Sigmoid colon (tissue), 7 donors: ENCODE measurements at places on chromosomes 6 and 20. TPM values are rescaled to one million over a fixed set of nuclear protein-coding genes. Genes with fewer than 3 reads are reported as not detected.

DNA sequence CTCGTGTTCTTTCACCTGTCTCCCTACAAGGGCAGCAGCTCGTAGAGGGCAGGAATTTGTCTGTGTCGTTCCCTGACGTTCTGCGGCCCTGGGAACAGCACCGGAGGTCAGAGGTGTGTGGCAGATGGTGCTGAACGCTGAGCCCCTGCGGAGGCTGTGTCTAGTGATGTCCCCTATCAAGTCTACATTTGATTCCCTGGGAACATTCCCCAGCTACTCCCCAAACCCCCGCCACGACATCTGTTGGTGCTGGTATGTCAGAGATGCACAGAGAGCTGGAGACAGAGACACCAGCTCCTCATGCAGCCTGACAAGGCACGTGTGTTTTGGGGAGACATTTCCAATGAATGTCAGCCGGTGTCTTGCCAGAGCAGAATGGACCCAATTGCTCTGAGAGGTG is 7.7 kb downstream of the PMEPA1 start:
- no peak for DNase-seq

PACSIN1 gene
- 1.9 TPM for total RNA-seq

- DNase-seq, result no peak
Observed at GRCh38 chr20:45951925-45952834, 17.7 kb downstream of the PCIF1 start.

TNNC2 gene
- total RNA-seq, result 1.6 TPM

- no peak for DNase-seq
Observed at GRCh38 chr6:42095094-42095493, 44.8 kb downstream of the TAF8 start.

PRICKLE4 gene
- 4.6 TPM for total RNA-seq

TMEM200A gene
- total RNA-seq, result 4.4 TPM

- no peak for DNase-seq
Observed at GRCh38 chr6:139154881-139155547, 20.1 kb downstream of the HECA start.

DNA sequence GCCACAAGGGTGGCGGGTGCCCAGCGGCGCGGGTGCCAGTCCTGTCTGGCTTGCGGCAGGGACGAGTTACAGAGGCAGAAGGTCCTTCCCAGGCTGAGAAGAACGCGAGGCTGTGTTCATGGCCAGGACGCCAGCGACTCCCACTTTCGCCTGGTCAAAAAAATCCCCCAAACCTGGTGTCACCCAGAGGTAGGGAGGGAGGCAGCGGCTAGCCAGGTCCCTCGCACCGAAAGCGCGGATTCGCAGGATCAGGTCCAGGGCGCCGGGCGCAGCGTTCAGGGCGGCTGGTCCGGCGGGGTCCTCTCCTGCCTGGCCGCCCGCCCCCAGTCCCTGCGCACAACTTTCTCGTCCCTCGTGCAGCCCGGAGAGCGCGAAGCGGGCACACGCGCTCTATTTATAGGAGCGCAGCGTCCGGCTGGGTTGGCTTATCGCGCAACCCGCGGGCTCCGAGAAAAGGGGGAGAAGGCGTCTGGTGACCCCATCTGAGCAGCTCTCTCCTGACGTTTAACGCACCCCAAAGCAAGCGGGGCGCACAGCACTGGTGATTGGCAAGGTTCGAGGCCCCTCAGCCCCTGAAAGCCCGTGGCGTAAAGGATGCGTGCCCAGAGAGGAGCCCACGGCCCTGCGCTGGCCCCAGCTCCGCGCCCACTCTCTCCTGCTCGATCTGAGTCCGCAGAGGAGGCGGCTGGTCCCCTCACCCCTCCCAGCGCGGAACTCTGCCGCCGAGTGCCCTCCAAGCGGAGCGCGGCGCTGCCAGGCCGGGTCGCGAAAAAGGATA is 519 bp downstream of the CBLN4 start:
- no peak for DNase-seq

CNKSR3 gene
- total RNA-seq, result 16.8 TPM

- DNase-seq, result peak; percentile 64
Observed at GRCh38 chr6:157982563-157983405, 1.1 kb downstream of the SYNJ2 start.

GRCh38 chr6:64737418-64737817 is 969.6 kb downstream of the EYS start:
- no peak for DNase-seq

DNA sequence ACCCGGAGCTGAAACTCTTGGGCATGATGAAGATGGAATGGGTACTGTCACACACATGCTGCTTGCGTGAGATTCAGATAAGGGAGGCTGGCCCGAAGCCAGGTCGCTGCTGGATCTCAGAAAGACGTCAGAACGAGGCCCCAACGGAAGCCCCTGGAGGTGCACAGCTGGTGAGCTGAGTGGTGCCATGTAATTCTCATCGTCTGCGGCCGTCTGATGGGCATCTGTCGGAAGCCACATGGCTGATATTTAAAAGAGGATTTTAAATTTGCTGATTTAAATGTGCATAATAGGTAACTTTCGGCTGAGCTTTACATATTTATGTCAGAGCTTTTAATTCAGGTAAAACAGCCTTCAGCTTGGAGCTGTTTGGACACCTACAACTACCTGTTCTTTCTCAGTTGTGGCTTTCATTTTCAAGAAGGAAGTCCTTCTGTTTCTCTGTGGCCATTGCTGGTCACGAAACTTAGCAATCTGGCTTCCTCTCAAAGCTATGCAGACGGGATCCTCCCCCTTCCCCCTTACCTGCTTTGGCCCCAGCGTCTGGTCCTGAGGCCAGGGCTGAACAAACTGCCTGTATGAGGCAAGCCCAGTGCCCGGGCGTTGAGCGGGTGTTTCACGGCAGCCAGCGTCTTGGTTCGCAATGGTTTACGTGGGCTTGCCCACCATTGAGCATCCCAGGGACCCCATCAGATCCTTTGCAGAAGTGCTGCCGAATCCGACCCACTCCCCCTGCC is 9.2 kb downstream of the SLCO4A1 start:
- peak; percentile 87 for DNase-seq

GRCh38 chr6:150420926-150421325 is 52.1 kb downstream of the IYD start:
- no peak for DNase-seq

DNA sequence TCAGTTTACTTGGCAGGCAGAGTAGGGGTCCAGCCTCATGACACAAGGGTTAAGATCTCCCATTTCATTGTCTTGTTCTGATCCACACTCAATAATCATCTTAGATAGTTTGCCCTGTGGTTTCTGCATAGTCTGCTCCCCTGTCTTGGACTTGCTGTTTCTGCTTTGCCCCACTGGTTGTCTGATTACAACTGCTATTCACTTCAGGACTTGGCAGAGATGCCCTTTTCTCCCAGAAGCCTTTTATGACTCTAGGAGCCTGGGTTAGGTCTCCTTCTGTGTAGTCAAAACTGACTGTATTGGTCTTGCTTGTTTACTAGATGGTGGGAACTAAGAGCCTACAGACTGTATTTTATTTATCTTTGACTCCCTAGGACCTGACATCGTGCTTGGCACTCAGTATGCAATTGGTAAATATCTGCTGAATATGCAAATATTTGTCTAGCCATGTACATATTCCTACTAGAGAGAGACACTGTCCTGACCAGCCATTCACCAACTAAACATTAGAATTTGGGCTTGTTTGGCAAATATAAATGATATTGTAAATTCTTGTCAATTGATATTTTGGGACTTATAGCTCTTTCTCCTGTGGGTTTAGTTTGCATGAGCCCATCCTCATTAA is 165.9 kb upstream of the KCNK16 start:
- no peak for DNase-seq

- DNase-seq, result no peak
Observed at GRCh38 chr20:32124916-32125454, 15.5 kb downstream of the TM9SF4 start.

GRCh38 chr20:46302106-46302505 is 6.2 kb downstream of the CDH22 start:
- DNase-seq, result no peak

- no peak for DNase-seq
Observed at GRCh38 chr6:142566628-142567396, 265.0 kb downstream of the ADGRG6 start.

DNA sequence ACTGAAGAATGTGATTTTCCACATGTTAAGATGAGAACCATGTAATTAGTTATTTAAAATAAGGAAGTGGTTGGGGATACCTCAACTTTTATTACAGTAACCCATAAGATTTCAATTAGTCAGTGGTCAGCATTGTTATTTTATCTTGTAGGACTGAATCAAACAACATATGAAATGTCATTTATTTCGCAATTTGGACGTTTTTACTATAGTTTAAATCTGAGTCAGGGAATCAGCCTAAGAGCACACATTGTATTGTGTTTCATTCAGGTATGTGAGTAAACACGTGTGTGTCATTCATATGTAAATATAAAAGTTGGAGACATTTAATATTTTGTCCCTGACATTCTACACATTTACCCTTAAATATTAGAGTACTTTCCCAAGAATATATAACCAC is 1418.7 kb downstream of the GRIK2 start:
- DNase-seq, result no peak

- peak; percentile 72 for DNase-seq
Observed at GRCh38 chr20:17615645-17616479, 46.0 kb downstream of the DSTN start.

HDGFL1 gene
- not detected for total RNA-seq

- no peak for DNase-seq
Observed at GRCh38 chr20:35318502-35319157, 26.4 kb upstream of the FAM83C start.

DNA sequence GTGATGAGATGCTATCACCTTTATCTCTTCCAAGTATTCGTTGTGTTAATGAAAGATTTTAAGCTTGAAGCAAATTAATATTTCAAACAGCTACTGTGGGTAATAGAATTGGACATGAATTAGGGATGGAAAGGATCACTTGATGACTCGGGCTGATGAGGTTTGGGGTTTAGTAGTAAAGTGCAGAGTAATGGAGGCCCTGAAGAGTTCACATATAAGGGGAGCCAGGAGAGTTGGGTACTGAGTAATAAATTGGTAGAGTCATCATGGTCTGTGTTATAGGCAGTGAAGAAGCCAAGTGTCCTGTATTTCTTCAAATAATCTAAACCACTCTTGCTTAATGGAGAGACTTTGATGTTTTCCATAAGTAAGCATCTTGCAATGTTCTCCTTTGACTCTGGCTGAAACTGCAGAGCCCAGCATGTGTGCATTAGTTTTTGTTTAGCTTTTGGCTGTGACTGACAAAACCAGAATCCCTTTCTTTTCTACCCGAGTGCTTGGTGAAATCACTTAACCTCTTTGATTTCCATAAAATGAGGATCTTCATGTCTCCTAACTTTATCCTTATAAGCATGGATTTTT is 57.6 kb downstream of the L3MBTL3 start:
- DNase-seq, result no peak

SS18L1 gene
- total RNA-seq, result 7.2 TPM

DNA sequence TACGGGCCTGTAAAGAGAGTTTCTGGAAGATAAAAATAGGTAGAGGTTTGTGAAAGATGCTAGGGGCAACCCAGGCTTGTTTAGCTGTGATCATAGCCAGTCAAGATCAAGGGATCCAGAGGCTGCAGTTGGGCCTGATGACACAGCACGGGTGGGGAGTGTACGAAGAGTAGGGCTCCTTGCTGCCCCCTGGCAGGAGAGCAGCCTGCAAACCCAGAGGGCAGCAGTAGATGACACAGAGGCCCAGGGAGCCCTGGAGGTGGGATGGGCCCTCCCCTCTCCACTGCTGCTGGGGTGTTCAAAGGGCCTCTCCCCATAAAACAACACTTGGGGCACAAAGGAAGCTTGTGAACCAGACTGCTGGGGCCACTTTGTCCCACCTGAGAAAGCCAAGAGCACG is 47.2 kb downstream of the VEGFA start:
- DNase-seq, result no peak

GRCh38 chr20:35776513-35777101 is 4.8 kb downstream of the PHF20 start:
- peak; percentile 88 for DNase-seq

DNA sequence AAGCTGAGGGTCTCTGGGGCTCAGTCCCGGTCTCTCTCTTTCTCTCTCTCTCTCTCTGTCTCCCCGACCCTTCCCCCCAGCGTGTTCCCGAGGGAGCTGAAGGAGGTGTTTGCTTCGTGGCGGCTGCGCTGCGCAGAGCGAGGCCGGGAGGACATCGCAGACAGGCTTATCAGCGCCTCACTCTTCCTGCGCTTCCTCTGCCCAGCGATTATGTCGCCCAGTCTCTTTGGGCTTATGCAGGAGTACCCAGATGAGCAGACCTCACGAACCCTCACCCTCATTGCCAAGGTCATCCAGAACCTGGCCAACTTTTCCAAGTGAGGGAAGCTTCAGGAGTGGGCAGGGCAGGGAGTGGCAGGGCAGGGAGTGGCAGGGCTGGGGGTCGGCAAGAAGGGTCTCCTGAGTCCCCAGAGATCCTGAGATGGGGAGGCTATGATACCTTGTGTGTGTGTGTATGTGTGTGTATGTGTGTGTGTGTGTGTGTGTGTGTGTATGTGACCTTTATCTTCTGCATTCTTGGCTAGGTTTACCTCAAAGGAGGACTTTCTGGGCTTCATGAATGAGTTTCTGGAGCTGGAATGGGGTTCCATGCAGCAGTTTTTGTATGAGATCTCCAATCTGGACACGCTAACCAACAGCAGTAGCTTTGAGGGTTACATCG is 13.6 kb upstream of the ZBTB9 start:
- DNase-seq, result no peak

- no peak for DNase-seq
Observed at GRCh38 chr20:848193-848592, 14.7 kb downstream of the FAM110A start.

DNA sequence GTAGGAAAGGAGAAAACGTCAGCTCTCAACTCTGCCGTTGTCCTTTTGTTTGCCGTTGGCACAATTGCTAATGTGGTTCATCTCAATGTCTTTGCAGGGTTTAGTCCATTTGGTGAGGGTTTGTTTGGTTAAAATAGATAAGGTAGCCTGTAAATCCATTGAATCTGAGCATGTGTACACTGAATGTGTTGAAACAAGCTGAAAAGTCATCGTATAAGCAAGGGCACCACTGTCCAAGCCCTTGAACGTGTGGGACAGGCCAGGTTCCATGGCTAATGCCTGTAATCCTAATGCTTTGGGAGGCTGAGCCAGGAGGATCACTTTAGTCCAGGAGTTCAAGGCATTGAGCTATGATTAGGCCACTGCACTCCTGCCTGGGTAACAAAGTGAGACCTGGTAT is 224.7 kb upstream of the PLCB4 start:
- no peak for DNase-seq

CFB gene
- total RNA-seq, result 33.5 TPM

DNA sequence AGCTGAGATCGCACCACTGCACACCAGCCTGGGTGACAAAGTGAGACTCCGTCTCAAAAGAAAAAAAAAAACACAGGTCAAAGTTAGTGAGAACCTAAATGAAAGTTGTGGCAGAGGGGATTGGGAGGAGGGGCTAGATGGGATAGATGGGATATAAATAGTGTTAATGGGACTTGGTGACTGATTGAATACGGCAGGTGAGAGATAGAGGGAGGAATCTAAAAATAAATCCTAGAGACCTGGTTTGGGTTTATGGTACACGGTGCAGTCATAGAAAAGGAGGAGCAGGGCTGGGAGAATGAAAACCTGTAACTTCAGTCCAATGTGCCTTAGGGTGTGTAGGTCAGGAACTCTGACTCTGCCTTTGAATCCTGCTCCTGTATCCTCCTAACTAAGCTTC is 25.0 kb upstream of the DEK start:
- no peak for DNase-seq
